Heart left ventricle (tissue), 16 donors: ENCODE measurements at places on chromosomes 11 and 22. TPM values are rescaled to one million over a fixed set of nuclear protein-coding genes. Genes with fewer than 3 reads are reported as not detected.
A peak's percentile ranks its signal among the peaks of the same experiment; 100 is the strongest.

DNA sequence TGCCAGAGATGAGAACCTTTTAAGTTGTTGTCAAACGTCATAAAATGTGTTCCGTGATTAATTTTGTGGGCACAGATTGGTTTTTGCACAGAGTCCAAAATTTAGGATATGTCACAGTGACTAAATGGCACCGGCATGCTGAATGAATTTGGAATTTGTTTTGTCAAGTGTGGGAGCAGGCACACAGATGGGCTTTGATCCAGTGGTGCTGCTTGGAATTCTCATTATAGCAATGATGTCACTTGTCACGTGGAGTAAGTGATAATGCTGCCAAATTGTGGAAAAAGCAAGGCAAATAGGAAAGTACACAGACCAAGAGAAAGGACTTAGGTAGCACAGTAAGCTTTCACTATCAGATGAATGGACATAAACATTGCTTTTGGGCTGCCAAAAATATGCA is 8.0 kb upstream of the LIN7C start:
- peak; percentile 64 for DNase-seq

Gene OR4X1
- not detected for polyA plus RNA-seq

Gene MPZL2
- polyA plus RNA-seq = 7.7 TPM

DNA sequence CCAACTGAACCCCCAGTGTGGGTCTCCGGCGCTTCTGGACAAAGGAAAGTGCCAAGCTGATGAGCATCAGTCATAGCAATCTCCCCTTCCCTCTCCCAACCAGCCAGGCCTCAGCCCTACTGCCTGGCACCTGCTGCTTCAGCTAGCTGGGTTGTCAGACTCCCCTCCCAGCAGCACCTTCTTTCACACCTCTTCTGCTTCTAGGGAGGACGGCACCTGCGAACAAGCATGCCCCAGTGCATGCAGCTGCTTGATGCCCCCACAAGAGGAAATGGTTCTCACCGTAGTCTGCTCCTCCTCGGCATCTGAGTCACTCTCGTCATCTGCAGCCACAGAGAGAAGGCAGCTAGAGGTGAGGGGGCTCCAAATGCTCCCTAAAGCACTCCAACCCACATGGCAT is 25.4 kb downstream of the THOC5 start:
- DNase-seq = no peak

Gene FIBP
- polyA plus RNA-seq = 74.7 TPM

- no peak for DNase-seq
Observed at GRCh38 chr11:38256436-38256835, 1658.4 kb upstream of the RAG2 start.

GRCh38 chr11:18050848-18051247 is 4.8 kb upstream of the TPH1 start:
- no peak for DNase-seq

- DNase-seq = no peak
Observed at GRCh38 chr11:45942381-45942780, 19.9 kb downstream of the LARGE2 start.

Gene FAM89B
- 46.6 TPM for polyA plus RNA-seq

DNA sequence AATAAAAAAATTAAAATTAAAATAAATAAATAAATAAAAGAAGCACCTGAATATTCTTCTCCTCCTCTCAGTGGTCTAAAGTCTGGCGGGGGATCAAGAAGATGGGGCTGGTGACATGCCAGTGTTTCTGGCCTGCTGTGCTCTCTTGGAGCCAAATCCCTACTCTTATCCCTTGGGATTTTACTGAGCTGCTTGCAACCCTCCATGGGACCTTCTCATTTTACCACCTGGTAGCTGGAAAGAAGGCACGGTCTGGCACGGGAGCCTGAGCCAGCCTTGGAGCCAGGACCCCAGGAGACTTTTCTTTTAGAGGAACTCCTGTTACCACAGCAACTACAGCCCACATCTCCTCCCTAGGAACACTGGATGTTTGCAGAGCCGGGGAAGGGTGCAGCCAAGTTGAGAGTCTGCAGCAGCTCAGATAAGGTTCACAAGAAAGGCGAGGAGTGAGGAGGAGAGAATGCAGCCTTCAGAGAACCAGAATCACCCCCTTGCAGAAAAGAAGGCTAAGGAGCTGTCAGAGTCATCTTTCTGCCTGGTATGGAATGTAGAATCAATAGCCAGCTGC is 21.4 kb downstream of the CD6 start:
- no peak for DNase-seq

DNA sequence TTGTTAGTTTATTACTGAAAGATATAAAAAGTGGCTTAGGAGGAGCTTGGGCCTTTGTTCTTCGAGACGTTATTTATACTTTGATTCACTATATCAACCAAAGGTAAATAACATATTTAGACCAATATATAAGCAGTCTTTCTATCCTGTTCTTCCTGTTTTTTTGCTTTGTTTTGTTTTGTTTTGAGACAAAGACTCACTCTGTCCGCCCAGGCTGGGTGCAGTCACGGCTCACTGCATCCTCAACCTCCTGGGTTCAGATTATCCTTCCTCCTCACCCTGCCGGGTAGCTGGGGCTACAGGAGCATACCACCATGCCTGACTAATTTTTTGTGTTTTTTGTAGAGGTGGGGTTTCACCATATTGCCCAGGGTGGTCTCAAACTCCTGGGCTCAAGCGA is 66.8 kb downstream of the ATM start:
- no peak for DNase-seq

Gene OLFML1
- polyA plus RNA-seq = 1.8 TPM

GRCh38 chr11:25211635-25212254 is 714.9 kb downstream of the LUZP2 start:
- no peak for DNase-seq

Gene TRMT112
- 186 TPM for polyA plus RNA-seq

Gene MYO7A
- polyA plus RNA-seq = 1.0 TPM
